ENCODE measurements at places on chromosomes 12 and 14. TPM values are rescaled to one million over a fixed set of nuclear protein-coding genes. Genes with fewer than 3 reads are reported as not detected.

- no peak for DNase-seq
Measured at GRCh38 chr12:84857525-84858208, 54.9 kb downstream of the SLC6A15 start.

Gene PAH
- total RNA-seq = 0.16 TPM

- DNase-seq = no peak
Measured at GRCh38 chr12:111283966-111284365, 84.9 kb downstream of the PHETA1 start.

GRCh38 chr12:51429700-51430099, 5.1 kb downstream of the SLC4A8 start:
- no peak for DNase-seq

Gene EPS8
- total RNA-seq = 110 TPM

Gene MFAP5
- total RNA-seq = not detected

Gene PRB3
- not detected for total RNA-seq

Gene TAS2R30
- total RNA-seq = 22.1 TPM

DNA sequence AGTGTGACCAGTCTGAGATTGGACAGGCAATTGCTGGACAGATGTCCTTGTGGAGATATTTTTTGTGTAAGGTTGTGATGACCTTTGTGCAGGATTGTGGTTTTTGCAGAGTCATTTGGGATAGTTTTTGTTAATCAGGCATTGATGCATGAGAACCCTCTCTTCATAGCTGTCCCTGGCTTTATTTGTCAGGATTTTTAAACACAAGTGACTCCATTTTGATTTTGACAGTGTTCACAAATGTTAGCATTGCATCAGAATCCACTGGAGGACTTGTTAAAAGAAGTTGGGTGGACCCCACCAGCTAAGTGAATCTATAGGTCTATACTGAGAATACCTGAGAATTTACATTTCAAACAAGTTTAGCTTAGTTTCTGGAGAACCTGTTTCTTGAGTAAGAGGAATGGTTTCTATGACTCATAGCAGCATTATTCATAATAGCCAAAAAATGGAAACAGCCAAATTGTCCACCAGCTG, 11.8 kb downstream of the FNTB start:
- DNase-seq = no peak

- no peak for DNase-seq
Measured at GRCh38 chr12:58254463-58255100, 313.2 kb downstream of the ATP23 start.

Gene LUM
- total RNA-seq = 20.1 TPM

Gene SCNN1A
- not detected for total RNA-seq

- no peak for DNase-seq
Measured at GRCh38 chr12:123727878-123728277, 15.7 kb downstream of the ATP6V0A2 start.

DNA sequence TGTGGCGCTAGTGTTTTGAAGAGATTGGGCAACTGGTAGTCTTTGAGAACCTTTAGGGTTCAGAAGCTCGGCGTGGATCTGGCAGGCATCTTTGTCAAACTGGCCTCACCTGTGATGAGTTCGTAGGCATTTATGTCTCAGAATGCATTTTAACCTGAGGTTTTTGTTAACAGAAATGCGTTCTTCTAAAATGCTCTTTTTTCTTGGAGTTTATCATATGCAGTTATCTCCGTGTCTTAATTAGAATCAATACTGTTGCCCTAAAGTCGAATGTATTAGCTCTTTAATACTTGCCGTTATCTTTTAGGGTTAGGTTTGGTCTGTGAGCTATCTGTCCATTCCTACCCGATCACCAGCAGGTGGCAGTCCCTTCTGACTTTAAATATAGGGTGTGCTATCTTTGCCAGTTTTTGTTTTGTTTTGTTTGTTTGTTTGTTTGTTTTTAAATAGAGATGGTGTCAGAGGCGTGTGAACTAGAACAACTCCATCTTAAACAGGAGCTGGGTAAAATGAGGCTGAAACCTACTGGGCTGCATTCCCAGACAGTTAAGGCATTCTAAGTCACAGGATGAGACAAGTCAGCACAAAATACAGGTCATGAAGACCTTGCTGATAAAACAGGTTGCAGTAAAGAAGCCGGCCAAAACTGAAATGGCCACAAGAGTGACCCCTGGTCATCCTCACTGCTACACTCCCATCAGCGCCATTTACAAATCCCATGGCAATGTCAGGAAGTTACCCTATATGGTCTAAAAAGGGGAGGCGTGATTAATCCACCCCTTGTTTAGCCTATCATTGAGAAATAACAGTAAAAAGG, 1.4 kb downstream of the ATF1 start:
- peak; percentile 10 for DNase-seq

GRCh38 chr12:99130808-99131553, 485.9 kb downstream of the APAF1 start:
- no peak for DNase-seq
